HS-27A (cell line): ENCODE measurements at places on chromosomes 1 and 21.

- DNase-seq: no peak
Observed at GRCh38 chr1:16459352-16459925, 18.9 kb downstream of the NECAP2 start.

DNA sequence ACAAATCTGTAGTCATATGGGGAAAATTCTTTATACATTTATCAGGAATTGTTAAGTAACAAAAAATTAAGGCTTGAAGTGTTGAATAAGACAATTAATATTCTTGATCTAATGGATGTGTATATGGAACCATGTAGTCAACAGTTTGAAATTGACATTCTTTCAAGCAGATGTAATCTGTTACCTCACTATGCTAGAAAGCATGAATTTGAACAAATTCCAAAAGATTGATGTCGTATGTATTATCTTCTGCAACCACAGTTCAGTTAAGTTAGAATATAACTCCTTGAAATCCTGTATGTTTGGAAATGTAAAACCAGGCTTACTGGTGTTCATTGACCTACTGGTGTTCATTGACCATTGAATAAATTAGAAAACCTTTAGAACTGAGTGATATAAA is 16.1 kb downstream of the CCDC18 start:
- DNase-seq: no peak

- no peak for DNase-seq
Observed at GRCh38 chr1:2279817-2280216, 51.7 kb downstream of the SKI start.

DNA sequence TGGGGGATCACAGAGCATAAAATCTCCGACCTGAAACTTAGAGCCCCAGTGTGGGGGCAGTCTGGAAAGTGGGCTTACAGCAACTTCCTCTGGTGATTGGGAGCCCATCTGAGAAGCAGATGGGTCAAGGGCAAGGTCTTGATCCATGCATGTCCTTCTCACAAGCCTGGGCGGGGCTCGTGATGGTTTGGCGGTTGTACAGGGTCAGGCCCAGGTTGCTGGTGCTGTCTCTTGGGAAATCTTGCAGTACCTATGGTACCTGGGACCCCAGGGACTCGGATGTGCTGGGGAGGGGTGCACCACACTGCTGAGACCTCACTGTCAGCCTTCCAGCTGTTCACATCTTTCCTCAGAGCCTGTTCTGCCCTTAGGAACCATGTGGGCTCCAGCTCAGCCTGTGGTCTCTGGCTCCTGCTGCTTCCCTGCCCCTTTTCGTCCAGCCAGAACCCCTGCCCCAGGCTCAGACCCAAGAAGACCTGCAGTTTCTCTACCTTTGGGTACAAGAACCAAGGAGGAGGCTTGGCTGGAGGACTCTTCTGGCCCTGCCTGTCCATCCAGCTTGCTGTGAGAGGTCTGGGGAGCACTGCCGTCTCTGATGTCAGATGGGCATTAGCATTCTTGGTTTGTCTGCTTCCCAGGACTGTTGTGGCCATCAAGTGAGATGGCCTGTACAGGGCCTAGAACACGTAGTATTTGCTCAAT is 24.5 kb downstream of the WNT4 start:
- no peak for DNase-seq

- DNase-seq: no peak
Observed at GRCh38 chr1:198107091-198107501, 49.7 kb upstream of the NEK7 start.
